ENCODE measurements at places on chromosomes 2 and 18.

- DNase-seq, result no peak
These were observed 34.8 kb upstream of the RFX8 start for GRCh38 chr2:101509499-101510284.

GRCh38 chr18:46398625-46399024 lies 258.4 kb downstream of the LOXHD1 start:
- DNase-seq, result no peak

- no peak for DNase-seq
These were observed 582.6 kb downstream of the CNTNAP5 start for GRCh38 chr2:124607679-124608078.

DNA sequence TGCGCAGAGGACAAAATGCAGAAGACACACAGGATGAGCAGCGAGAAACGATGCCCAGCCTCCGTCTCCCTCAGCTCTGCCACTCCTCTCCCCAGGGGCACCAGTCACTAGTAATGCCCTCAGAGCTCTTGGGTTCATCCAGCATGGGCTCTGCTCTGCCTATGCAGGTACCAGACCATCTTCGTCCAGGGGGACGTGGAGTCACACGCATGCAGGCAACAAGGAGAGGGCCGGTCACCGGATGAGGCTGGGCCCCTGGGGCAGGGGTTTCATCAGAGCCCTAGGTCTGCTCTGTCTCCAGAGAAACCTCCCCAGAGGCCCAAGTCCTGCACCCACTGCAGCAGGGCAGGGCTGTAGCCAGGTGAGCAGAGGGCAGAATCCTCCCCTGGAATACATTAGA lies 23.9 kb downstream of the RAB31 start:
- DNase-seq, result no peak

DNA sequence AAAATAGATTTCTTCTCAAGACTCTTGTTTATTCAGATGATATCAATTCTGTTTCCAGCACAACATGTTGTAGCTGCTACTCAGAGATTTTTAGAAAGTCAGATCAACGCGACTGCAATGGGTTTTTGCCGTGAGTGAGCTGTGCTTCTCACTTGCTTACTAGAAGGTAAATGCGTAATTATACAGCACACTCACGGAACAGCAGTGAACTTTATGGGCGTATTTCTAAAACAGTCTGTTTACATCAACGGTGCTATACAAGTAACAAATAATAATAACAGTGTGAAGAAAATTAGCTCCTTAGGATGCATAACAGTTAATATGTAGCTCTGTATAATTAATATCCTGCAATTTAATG lies 533.6 kb downstream of the RNF144A start:
- no peak for DNase-seq

All from NK-92 treated with Interleukin-12 subunit alpha and Interleukin-12 subunit beta, amount 100 ng/mL, for 24 hours (cell line).